GM06990 (cell line): ENCODE measurements at places on chromosomes 4 and X.
A peak's percentile ranks its signal among the peaks of the same experiment; 100 is the strongest.

GRCh38 chrX:2172359-2172758, 328.4 kb downstream of the DHRSX start:
- DNase-seq, result no peak

GRCh38 chrX:95040104-95040503, 1366.1 kb downstream of the FAM133A start:
- DNase-seq, result no peak

DNA sequence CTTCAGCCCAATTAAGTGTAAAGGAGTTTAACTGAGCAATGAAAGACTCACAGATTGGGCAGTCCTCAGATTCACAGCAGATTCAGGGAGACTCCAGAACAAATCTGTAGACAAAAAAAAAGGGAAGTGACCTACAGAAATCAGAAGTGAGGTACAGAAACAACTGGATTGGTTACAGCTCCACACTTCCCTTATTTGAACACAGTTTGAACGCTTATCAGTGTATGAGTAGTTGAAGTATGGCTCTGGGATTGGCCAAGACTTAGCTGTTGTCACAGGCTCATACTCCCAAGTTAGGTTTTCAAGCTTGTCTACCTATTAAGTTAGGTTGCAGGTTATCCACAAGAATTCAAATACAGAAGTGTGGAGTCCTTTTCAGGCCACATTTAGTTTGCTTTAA, 112.4 kb upstream of the ELOVL6 start:
- DNase-seq, result peak; percentile 18

DNA sequence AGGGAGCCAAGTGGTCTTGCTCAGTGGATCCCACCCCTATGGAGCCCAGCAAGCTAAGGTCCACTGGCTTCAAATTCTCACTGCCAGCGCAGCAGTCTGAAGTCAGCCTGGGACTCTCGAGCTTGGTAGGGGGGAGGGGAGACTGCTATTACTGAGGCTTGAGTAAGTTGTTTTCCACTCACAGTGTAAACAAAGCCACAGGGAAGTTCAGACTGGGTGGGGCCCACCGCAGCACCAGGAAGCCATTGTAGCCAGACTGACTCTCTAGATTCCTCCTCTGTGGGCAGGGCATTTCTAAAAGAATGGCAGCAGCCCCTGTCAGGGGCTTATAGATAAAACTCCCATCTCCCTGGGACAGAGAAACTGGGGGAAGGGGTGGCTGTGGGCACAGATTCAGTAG, 721.0 kb upstream of the NDST4 start:
- no peak for DNase-seq

DNA sequence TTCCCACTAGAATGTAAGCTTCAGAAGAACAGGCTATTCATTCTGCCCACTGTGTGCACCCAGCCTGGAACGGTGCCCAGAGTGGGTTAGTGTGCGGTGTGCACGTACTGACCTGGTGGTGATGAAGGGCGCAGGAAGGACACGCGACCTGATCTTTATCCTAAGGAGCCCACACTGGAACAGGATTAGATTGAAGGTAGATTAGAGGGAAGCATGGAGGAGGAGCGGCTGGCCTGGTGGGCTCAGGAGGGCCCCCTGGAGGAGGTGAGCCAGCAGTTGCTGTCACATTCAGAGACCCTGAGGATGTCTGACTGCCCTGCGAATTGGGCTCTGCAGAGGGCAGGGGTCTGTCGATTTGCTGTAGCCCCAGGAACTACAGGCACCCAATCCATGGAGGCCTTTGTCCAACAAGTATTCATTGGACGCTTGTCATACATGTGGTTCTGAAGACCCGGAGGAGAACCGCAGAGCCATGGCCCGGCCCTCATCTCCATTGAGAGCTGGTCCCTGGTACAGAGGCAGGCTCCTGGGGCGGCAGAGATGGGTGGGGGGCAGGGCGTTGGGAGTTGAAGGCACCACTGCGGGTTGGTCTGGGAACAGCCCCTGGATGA, 73.2 kb downstream of the HTRA3 start:
- no peak for DNase-seq

GRCh38 chr4:14257903-14258302, 630.4 kb upstream of the BOD1L1 start:
- no peak for DNase-seq

GRCh38 chr4:186204686-186205085, 13.3 kb downstream of the CYP4V2 start:
- DNase-seq, result no peak

DNA sequence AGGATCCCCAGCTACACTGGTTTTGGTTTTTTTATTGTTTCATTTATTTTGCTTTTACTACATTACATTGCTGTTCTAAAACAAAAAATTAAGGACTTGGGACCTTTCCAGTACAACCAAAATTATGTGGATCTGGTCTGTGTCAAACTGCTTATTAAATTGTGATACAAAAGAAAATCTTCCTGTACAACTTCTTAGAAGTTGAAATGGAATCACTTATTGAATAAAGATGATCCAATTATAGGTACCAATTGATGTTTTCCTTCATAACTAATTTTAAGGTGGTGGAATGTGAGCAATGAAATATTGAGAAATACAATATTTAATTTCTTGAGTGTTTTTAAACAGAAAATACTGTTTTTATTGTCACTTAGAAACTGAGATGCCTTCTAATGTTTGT, 67.3 kb downstream of the C4orf46 start:
- DNase-seq, result no peak

DNA sequence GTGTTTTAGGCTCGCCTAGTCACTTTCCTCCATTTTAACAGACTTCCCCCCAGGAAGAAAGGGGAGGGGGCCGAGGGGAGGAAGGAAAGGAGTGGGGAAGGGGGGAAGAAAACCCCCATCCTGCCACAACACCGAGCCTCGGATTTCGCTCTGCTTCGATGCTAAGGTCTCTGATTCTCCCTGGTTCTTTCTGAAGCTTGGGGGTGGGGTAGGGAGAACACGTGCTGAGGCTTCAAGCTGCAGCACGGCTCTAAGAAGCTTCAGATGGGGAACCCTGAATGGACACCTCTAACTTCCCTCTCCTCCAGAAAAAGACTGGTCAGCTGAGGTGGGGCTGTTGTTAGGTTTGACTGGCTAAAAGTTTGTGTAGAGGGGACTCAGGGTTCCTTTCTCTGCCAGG, 61.8 kb downstream of the RHOH start:
- no peak for DNase-seq

GRCh38 chr4:172050911-172051310, 237.7 kb downstream of the GALNTL6 start:
- DNase-seq, result no peak

DNA sequence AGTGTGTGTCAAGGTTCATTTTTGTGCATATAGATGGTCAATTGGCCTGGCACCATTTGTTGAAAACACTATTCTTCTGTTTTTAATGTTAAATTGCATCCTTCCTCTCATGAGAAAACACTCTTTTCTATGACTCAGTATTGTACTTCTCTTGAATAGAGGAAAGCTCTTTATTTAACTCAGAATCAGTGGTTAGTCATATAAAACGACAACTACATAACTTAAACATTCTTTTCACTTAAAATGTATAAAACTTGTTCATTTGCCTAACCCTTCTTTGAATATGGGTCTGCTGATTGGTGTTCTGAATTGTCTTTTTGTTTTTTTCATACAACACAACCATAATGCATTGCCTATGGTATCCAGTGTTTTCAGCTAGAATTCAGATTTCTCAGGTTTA, 17.2 kb upstream of the MRPL1 start:
- no peak for DNase-seq

GRCh38 chr4:104424989-104425388, 69.7 kb downstream of the CXXC4 start:
- no peak for DNase-seq

DNA sequence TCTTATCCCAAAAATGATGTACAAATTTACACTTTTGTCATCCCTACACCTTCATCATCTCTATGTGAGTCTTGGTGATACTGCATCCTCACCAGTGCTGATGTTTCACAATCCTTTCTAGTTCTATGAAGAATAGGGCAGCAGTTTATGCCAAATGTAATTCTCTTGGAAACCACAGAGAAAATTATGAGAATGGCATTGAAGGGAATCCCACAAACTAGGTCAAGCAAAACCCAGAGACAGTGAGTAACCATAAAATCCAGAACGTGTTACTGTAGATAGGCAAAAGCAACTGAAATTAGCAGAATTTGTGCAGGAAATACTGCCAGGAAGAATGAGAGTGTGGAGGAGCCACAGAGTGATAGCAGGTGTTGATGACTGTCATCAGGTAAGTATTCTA, 24.5 kb downstream of the IL15 start:
- no peak for DNase-seq

DNA sequence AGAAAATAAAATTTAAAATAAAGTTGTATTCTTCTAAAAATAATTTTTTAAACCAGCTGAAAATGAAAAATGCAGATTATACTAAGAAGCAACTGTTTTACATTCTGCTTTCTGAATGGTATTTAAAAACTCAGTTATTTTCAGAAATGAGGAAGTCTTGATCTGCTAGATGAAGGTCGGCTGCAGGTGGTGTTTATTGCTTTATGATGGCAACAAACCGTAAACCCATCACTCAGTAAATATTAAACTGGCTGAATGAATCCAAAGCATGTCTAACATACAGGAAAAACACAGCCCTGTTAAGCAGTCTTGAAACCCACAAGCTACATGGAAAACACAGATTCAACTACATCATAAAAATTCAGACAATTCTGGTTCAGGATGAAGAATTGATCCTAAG, 29.3 kb downstream of the DYNLT3 start:
- DNase-seq, result no peak

DNA sequence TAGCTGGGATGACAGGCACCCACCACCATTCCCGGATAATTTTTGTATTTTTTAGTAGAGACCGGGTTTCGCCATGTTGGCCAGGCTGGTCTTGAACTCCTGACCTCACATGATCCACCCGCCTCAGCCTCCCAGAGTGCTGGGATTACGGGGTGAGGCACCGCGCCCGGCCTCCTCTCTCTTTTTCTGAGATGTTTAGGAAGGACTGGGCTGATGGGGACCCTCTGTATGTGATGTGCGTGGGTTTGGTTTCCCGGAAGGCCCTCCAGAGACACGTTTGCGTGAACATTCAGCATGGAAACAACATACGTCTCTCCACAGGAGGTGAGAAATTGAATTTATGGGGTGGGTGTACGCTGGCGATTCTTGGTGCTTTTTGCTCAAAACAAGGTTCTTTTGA, 18.6 kb downstream of the SHOX start:
- no peak for DNase-seq

GRCh38 chr4:80202741-80203553, 5.6 kb downstream of the PRDM8 start:
- DNase-seq, result peak; percentile 75

DNA sequence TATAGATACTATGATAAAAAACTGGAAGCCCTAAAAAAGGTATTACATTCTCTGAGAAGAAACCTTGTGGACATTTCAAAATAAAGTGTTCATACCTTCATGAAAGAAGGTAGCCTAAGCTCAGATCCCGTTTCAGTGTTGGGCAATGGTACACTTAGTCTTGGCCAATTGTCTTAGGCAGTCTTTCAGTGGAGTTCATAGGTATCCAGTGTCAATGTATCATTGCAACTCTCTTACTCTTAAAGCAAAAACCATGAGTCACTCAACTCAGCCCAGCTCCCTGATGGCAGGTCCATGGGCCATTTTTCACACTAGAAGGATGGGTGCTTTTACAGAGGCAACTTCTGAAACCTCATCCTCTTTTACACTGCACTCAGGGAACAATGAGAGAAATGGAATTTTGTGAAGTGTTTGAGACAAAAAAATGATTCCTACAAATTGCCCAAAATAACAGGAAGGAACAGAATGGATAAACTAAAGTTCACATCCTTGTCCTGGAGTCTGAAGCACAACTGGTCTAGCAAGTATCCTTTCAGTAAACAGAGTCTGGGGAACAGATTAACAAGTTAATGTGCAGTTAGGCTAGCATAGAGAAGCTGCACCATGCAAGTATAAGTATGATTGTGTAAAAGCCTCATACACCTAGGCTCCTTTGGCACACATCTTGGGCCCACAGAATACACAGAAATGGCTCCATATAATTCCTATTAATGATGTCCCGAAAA, 7.0 kb upstream of the ZNF827 start:
- no peak for DNase-seq

GRCh38 chrX:13377550-13377934, 57.7 kb upstream of the ATXN3L start:
- no peak for DNase-seq

- DNase-seq, result no peak
Measured at GRCh38 chrX:74346088-74346487, 42.1 kb downstream of the ZCCHC13 start.

DNA sequence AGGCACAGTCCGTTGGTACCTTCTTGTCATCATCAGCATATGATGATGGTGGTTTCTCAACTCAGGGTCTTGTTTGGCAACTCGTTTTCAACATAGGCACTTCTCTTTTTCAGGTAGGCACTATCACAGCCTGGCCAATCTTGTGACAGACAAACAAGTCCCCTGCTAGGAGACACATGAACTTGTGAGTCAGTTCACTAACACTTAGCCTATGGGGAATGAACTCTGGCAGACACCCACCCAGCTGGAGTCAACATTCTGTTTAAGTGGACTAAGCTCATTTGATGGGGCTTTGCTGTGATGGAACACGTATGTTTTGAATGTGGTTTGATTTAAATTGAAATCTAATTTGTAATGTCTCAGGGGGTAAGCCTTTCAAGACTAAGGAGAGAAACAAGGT, 100.7 kb upstream of the MAMLD1 start:
- no peak for DNase-seq

DNA sequence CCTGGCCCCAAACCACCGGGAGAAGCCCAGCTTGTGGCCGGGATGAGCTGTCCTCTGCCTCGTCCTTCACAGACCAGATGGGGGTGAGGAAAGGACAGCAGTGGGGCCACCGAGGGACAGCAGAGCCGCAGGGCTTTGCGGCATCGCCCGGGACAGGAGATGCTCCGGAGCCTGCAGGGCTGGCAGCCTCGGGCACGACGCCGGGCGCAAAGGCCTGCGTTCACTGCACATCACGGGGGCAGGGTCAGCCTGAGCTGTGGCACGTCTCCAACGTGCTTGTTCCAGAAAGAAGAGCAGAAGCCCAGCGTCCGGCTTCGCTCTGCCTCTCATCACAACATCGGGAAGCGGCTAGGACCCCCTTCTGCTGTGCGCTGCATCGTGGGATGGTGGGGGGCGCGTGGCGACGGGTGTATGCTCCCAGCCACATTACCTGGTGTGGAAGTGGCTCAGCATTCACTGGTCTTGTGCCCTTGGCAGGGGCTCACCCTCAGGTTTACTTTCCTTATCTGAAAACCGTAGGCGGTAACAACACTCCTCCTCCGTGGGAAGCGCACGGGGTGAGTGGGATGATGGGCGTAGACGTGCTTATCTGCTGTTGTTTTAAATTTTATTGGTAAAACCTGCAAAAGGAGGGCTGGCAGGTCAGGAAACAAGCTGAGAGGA, 7.4 kb downstream of the TADA2B start:
- no peak for DNase-seq

GRCh38 chr4:40423735-40424134, 88.6 kb downstream of the CHRNA9 start:
- DNase-seq, result no peak

DNA sequence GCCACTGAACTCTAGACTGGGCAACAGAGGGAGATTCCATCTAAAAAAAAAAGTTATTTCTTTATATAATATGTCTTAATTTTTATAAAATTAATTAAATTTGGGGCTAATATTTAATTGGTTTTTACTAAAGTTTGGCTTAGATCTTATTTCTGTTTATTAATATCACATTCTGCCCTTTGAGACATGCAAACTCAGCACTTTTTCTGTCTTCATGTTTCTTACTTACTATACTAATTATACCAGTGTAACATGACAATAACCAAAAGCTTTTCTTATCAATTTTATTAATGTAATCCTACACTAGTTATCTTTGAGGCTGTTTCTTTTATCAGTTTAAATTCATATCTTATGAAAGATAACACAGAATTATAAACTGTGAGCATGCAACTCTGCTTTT, 475.9 kb upstream of the GRID2 start:
- no peak for DNase-seq

GRCh38 chr4:188082796-188083195, 26.6 kb downstream of the TRIML2 start:
- DNase-seq, result no peak
